ENCODE measurements at places on chromosomes 7 and 10. TPM values are rescaled to one million over a fixed set of nuclear protein-coding genes. Genes with fewer than 3 reads are reported as not detected.

The BTBD16 gene
- not detected for polyA plus RNA-seq

The HOXA7 gene
- not detected for polyA plus RNA-seq

The PLCE1 gene
- 1.2 TPM for polyA plus RNA-seq

The CDHR3 gene
- 7.5 TPM for polyA plus RNA-seq

The C1QL3 gene
- not detected for polyA plus RNA-seq

The IQCE gene
- 15.1 TPM for polyA plus RNA-seq

The DPY19L1 gene
- polyA plus RNA-seq = 36.1 TPM

The SFTPD gene
- polyA plus RNA-seq = 0.03 TPM

The UPK3BL2 gene
- polyA plus RNA-seq = 10.4 TPM

- DNase-seq = no peak
Observed at GRCh38 chr10:24727786-24728185, 4.1 kb upstream of the ARHGAP21 start.

DNA sequence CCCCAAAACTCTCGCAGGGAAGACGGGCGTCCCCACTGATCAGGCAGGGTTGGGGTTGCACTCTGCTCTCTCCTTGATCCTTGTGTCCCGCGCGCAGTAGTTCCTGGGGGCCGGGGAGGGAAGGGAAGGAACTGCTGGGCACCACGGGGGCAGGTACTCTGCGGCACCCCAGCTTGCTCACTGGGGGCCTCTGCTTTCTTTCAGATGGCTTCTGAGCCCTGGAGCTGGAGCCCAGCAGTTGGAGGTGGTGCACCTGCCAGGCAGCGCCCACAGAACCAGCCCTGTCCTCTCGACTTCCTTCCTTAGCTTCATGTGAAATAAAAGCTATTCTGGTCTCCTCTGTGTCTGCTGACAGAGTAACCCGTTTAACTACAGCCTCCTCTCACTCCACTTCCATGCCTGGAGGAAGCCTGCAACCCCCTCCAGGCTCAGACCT lies 12.2 kb downstream of the PLAC9 start:
- DNase-seq = no peak

DNA sequence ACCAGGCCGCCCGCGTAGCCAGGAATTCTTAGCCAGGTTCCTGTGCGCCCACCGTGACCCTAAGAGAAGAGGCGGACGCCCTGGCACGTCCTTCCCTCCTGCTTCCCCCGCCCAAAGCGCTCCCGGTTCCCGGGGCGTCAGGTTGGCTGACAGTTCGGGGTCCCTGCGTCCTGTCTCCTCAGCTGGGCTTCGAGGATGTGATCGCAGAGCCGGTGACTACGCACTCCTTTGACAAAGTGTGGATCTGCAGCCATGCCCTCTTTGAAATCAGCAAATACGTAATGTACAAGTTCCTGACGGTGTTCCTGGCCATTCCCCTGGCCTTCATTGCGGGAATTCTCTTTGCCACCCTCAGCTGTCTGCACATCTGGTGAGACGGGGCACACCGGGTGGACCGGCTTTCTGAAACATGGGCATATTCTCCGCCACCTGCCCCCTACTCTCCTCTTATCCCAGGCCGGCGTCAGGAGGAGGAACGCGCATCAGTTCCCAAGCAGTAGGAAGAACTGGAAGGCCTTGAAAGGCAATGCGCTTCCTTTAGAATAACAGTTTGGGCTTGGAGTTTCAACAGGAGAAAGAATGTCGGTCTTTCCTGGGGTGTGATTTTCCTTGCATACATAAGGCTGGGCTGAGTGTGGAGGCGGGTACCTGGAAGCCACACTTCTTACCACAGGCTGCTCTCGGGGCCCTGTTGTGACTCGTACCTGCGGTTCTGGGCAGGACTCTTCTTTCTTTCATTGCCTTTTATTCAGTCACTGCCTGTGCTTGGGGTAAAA lies 728 bp downstream of the CAV2 start:
- DNase-seq = peak; percentile 19

DNA sequence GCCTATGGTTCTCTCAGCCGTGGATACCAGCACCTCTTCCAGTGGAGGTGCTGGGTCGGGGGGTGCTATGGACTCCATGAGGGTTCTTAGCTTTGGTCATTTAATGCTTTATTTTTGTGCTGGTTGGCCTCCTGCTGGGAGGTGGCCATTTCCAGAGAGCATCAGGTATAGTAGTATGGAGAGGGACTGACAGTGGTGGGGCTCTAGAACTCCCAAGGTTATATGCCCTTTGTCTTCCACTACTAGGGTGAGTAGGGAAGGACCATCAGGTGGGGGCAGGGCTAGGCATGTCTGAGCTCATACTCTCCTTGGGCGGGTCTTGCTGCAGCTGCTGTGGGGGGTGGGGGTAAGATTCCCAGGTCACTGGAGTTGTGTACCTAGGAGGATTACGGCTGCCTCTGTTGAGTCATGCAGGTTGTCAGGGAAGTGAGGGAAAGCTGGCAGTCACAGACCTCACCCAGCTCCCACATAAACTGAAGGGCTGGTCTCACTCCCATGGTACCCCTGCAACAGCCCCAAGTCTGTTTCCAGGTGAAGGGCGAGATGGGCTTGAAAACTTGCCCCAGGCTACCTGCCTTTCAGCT lies 763.2 kb upstream of the LRRTM3 start:
- no peak for DNase-seq

- no peak for DNase-seq
Observed at GRCh38 chr7:115033917-115034459, 112.1 kb downstream of the MDFIC start.

- no peak for DNase-seq
Observed at GRCh38 chr7:157520249-157520648, 183.4 kb downstream of the DNAJB6 start.

DNA sequence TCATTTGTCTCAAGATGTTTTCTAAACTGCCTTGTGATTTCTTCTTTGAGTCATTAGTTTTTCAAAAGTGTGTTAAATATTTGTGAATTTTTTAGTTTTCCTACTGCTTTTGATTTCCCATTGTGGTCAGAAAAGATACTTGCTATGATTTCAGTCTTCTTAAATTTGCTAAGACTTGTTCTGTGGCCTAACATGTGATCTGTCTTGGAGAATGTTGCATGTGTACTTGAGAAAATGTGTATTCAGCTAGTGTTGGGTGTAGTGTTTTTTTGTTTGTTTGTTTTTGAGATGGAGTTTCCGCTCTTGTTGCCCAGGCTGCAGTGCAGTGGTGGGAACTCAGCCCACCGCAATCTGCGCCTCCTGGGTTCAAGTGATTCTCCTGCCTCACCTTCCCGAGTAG lies 28.6 kb downstream of the BMPR1A start:
- DNase-seq = no peak

GRCh38 chr7:10268034-10268433 lies 705.6 kb upstream of the PHF14 start:
- no peak for DNase-seq

GRCh38 chr10:24822590-24822989 lies 98.9 kb upstream of the ARHGAP21 start:
- no peak for DNase-seq

DNA sequence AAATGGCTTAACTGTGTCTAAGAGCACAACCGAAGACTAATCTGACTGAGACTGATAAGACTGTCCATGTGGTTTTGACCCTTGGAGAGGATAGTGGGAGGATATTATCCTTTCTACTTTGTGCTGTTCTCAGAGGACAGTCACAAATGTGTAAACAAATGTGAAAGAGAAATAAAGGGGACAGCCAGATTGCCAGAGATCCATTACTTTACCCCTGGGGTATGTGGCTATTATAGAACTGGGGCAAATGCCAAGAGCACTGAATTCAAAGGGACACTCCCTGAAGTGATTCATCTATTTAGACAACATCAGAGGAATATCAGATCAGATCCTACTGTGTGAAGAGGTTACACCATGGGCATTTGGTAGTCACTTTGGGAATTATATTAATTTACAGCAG lies 154.7 kb downstream of the RNLS start:
- DNase-seq = peak; percentile 4

- DNase-seq = no peak
Observed at GRCh38 chr10:31030260-31030659, 1.4 kb downstream of the ZNF438 start.

GRCh38 chr10:27490807-27491206 lies 13.3 kb upstream of the RAB18 start:
- DNase-seq = no peak

- no peak for DNase-seq
Observed at GRCh38 chr10:27383595-27384542, 120.2 kb upstream of the RAB18 start.

DNA sequence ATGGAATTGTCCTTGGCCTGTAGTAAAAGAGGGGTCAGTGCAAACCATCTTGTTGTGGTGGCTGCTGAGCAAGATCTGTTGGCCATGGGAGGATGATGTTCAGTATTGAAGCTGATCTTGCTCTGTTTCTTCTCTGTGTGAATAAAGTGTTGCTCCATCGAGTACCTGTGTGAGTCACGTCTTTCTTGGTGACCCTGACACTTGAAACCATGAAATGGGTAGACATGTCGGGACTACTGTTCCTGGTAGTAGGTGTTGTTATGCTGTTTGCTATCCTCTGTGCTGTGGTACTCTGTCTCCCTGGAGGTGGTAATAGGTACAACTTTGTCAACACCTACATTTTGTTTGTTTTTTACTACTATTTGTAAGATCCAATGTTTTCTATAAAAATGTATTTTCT lies 330.6 kb downstream of the MDFIC start:
- no peak for DNase-seq

Data from SK-N-SH (cell line).